ENCODE measurements at places on chromosomes 4 and X. TPM values are rescaled to one million over a fixed set of nuclear protein-coding genes. Genes with fewer than 3 reads are reported as not detected.
A peak's percentile ranks its signal among the peaks of the same experiment; 100 is the strongest.

TKTL1 gene
- 0.41 TPM for polyA plus RNA-seq

- DNase-seq: peak; percentile 59
Measured at GRCh38 chr4:95838192-95838591, 1.7 kb upstream of the PDHA2 start.

NSUN7 gene
- 6.9 TPM for polyA plus RNA-seq

C4orf36 gene
- 1.0 TPM for polyA plus RNA-seq

DNA sequence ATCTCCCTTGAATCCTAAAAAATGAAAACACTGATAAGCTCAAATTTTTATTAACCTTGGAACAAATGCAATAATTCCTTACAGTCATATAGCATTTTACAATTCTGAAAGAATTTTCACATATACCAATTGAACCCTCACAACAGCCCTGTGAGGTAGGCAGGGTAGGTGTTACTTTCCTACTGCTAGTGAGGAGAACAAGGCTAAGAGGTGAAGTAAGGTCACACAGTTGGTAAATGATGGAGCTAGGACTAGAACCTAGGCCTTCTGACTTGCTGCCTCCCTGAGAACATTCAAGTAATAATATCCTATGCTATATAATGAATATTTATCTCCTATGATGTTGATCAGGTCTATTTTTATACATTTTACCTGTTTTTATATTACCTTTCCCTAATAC is 9.7 kb downstream of the TAF9B start:
- DNase-seq: no peak

- DNase-seq: no peak
Measured at GRCh38 chr4:173489514-173489913, 40.5 kb downstream of the HAND2 start.

DNA sequence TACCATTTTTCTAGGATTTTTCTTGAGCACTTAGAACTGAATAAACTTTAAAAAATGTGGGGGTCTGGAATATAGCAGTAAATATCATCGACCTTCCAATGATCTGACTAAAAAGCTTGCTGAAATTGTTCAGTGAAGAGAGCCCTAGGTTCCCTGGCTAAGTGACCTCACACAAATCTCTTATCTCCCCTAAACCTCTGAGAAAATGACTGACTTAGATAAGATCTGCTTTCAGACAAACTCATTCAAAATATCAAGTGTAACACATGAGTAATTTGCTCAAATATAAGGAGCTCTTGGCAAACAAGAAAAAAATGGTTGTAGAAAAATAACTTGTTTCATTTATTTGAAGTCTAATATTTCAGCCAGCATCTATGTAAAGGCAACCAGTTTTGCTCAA is 441.7 kb upstream of the SLIT2 start:
- no peak for DNase-seq

GRCh38 chr4:75696581-75696980 is 23.4 kb upstream of the G3BP2 start:
- DNase-seq: no peak

SATL1 gene
- 0.53 TPM for polyA plus RNA-seq

GRCh38 chr4:113962016-113962347 is 17.5 kb downstream of the ARSJ start:
- no peak for DNase-seq

CTAG1B gene
- polyA plus RNA-seq: not detected

GRCh38 chr4:4990857-4991540 is 28.3 kb downstream of the CYTL1 start:
- no peak for DNase-seq

DNA sequence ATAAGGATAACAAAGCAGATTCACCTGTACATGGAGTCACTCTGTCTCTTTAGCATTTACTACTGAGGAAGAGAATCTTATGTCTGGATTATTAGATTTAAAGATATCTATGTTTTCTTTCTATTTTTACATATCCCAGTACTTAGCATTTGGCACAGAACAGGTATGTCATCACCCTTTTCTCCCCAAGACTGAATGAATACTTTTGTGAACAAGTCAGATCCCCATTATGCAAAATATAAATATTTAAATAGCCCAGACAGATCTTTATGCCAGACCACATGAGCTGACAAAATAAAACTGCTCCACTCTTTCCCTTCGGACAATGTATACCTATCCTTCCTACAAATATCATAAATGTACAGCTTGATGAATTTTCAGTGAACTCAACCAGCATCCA is 94.5 kb downstream of the CASK start:
- DNase-seq: no peak

CT45A1 gene
- not detected for polyA plus RNA-seq

PLAC1 gene
- polyA plus RNA-seq: not detected

DNA sequence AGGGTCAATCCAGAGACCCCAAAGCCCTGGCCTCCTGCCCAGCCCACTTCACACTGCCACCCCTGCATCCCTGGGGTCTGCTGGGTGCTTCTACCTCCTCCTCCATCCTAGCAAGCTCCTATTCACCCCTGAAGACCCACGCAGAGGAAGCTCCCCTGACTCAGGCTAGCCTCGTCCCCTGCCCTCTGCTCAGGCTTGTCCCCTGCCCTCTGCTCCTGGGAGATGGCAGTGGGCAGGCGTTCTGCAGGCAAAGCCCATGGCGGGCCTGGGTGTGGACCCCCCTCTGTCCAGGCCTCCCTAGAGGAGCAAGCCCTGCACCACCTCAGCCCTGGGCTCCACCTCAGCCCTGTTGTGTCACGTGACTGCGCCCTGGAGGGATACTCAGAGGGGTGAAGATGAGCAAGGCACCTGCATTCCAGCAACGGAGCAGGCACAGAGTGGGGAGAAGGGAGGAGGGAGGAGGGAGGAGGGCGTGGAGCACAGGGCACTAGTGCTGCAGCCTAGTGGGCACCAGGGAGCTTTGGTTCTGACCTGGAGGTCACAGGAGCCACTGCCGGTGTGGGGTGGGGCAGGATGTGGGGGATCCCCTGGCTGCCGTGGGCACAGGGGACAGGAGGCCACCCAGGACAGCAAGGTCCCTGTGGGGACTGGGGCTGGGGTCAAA is 27.6 kb upstream of the FGFR3 start:
- DNase-seq: no peak

DNA sequence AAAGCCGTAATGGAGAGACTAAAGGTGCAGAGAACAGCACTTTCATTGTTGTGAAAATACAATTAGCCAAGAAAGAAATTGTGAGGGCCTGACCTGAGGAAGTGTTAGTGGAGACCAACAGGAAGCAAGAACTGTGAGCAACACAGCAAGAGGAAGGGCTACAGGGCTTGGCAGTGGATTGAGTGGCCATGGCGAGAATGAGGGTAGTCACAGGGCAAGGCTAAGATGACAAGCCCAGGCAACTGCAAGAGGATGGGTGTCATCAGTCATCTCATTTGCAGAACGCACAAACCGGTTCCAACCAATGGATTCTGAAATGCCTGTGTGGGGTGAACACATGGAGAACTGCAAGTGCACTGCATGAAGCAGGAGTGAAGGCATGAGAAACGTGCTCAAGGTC is 3.6 kb downstream of the SLC10A6 start:
- DNase-seq: no peak

- DNase-seq: no peak
Measured at GRCh38 chr4:40675166-40675565, 45.5 kb upstream of the RBM47 start.

PLRG1 gene
- 21.8 TPM for polyA plus RNA-seq

- DNase-seq: no peak
Measured at GRCh38 chrX:2664502-2664901, 26.6 kb upstream of the CD99 start.

ZNF157 gene
- polyA plus RNA-seq: 1.6 TPM

- DNase-seq: no peak
Measured at GRCh38 chr4:155629183-155629825, 37.3 kb upstream of the GUCY1A1 start.

GRCh38 chr4:148787831-148788477 is 345.7 kb upstream of the NR3C2 start:
- DNase-seq: no peak

SLITRK4 gene
- 1.7 TPM for polyA plus RNA-seq

- no peak for DNase-seq
Measured at GRCh38 chr4:13615161-13615560, 12.4 kb downstream of the BOD1L1 start.

GRCh38 chrX:147897117-147897516 is 14.6 kb upstream of the FMR1 start:
- DNase-seq: no peak

L1CAM gene
- 91.5 TPM for polyA plus RNA-seq

RAB33A gene
- polyA plus RNA-seq: 31.0 TPM

DNA sequence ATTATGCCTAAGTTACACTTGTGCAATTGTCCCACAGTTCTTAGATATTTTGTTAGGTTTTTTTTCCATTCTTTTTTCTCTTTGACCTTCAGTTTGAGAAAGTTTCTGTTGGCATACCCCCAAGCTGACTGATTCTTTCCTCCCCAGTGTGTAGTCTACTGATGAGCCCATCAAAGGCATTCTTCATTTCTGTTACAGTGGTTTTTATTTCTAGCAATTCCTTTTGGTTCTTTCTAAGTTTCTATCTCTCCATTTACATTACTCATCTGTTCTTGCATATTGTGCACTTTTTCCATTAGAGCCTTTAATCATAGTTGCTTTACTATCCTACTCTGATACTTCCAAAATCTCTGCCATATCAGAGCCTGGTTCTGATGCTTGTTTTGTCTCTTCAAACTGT is 31.9 kb downstream of the CASP6 start:
- no peak for DNase-seq

Data from brain (organoid and tissue), 16 donors.